ENCODE measurements at places on chromosomes 16 and 17.

DNA sequence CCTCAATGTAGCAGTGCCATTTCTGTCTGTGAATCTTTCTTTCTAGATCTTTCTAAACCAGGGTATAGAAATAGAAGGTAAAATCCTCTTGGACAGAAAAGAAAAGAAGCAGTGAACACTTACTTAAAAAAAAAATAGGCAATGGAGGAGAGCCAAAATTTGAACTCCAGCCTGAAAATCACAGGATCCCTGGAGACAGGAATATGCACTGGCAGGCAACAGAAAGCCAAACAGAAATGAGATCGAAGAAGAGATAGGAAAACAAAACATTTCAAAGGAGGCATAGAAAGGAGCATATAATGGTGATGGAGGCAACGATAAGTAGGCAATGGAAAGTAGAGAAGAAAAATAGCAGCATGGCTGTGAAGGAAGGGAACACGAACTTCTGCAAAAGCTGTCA, 253.7 kb upstream of the HSBP1 start:
- no peak for DNase-seq

GRCh38 chr17:79905832-79906231, 66.6 kb upstream of the CBX4 start:
- DNase-seq, result no peak

DNA sequence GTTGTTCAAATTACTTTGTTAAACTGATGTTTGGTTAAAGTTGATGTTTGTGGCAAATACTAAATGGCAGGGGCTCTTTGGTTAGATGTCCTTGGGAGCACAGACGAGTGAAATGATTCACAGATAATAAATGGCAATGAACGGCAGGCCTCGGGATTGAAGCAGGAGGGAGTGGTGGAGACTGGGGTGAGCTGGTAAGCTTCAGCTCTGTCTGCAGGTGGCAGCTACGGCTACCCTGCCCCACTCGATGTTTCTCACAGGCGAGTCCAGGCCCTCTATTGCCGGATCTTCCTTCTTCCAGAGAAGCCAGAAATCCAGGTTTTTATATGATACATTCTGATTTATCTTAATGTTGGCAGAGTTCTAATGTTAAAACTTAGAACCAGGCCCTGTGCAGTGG, 144.8 kb upstream of the CACNG5 start:
- DNase-seq, result no peak

DNA sequence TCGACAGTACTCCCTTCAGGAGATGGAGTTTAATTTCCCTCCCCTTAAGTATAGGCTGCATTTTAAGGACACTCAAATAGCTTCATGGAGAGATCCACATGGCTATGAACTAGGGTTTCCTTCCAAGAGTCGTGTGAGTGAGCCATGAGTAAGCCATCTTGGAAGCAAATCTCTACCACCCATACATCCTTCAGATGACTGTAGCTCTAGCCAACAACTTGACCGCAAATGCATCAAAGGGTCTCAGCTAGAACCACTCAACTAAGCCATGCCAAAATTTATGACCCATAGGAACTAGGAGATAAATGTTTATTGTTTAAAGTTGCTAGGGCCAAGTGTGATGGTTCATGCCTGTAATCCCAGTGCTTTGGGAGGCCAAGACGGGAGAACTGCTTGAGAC, 43.4 kb downstream of the METTL16 start:
- DNase-seq, result no peak

- DNase-seq, result no peak
Measured at GRCh38 chr17:50690887-50691549, 16.7 kb downstream of the ANKRD40 start.

GRCh38 chr17:75844530-75845057, 390 bp upstream of the UNC13D start:
- DNase-seq, result no peak

- DNase-seq, result no peak
Measured at GRCh38 chr16:54431997-54432896, 145.7 kb upstream of the IRX3 start.

DNA sequence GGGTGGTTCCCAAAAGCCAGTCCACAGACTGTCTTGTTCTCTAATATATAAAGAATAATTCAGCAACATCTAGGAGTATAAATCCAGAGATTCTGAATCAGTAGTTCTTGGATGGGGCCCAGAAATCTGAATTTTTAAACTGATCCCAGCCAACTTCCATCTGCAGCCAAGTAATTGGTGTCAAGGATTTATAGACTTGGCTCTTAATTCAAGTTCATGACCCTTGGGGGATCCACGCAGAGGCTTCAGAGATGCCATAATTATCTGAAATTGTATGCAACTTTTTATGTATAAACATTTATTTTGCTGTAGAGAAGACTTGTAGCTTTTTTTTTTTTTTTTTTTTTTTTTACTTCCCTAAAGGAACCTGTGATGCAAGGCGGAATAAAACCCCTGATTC, 60.6 kb downstream of the HLF start:
- no peak for DNase-seq

- no peak for DNase-seq
Measured at GRCh38 chr17:48915459-48916282, 7.5 kb downstream of the UBE2Z start.

DNA sequence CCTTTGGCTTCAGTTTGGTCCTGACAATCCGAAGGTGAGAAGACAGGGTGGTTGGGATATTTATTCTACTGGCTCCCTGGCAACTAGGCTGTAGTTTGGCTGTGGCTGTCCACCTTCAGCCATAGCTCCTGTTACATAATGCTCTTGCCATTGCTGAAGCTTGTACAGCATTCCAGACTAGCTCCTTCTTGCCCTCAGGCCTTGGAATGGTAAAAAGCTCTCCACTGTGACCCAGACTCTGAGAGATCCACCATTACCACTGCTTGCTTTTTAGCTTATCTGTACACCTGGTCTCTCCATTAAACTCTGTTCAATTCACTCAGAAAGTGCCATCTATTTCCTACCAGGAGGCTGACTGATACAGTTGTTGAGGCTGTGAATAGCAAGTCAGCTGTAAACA, 231.8 kb upstream of the MON1B start:
- no peak for DNase-seq
